ENCODE measurements at places on chromosomes 1 and 21. TPM values are rescaled to one million over a fixed set of nuclear protein-coding genes. Genes with fewer than 3 reads are reported as not detected.

ZSWIM5 gene
- total RNA-seq = 0.24 TPM

GRCh38 chr1:94721240-94721639, 98.9 kb upstream of the SLC44A3 start:
- DNase-seq = no peak
- no peak overlapping the region for H3K27ac ChIP-seq
- H3K4me1 ChIP-seq = peaks cover 32% of the 10 kb centered on the region
- peaks cover 5% of the 10 kb centered on the region for H3K36me3 ChIP-seq
- H3K4me3 ChIP-seq = no peak overlapping the region

DNA sequence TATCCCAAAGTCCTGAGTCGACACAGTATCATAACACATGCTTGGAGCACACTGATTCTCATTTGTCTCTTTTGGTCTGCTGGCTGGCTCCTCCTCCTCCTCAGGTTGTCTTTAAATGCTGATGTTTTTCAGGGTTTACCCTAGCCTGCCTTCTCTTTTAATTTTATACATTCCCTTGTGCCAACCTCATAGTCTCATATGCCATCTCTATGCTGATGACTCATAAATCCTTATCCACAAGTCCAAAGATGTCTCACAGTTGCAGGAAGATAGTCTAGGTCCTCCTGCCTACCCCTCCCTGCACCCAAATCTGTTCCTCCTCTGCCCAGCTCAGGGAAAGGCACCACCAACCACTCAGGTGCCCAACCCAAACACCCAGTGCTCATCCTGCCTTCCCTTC, 108.3 kb downstream of the SIPA1L2 start:
- no peaks in the 10 kb centered on the region for H3K36me3 ChIP-seq
- no peak overlapping the region for H3K27ac ChIP-seq
- H3K27me3 ChIP-seq = no peaks in the 10 kb centered on the region
- no peaks in the 10 kb centered on the region for H3K4me1 ChIP-seq
- no peak for DNase-seq

- H3K27me3 ChIP-seq = no peaks in the 10 kb centered on the region
- no peak overlapping the region for H3K4me3 ChIP-seq
- no peak overlapping the region for H3K27ac ChIP-seq
- no peak for DNase-seq
Measured at GRCh38 chr21:46295996-46296752, 10.0 kb downstream of the YBEY start.

PTGER3 gene
- total RNA-seq = 0.10 TPM

CNR2 gene
- total RNA-seq = not detected

Measured in Calu3 (cell line).